ENCODE measurements at places on chromosomes 5 and 9.

- DNase-seq, result peak; percentile 78
Observed at GRCh38 chr5:59813761-59814536, 79.6 kb downstream of the PDE4D start.

DNA sequence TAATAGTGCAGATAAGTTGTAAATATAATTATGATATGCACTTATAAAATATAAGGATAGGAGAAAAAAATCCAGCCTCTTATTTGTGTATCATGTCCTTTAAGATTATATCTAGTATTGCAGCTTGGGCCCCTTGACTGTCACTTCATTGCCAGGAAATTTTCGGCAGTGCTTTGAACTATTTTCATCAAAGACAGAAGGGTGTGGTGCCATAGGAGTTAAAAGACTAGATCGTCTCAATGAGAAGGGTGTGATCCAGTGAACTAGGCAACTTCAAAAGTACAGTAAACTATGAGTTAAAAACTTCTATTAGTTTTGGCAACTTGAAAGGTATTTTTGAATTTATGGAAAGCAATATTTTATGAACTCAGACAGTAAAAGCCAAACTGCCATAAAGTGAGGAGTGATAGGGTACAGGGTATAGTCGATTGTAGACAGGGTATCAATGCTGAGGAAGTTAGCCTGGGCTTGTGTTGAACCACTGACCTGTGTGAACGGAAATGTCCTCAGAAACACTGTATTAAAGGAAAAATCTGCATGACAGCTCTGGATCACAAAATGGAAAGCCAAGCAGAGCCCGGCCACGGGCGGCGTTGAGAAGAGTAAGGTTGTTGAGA lies 48.6 kb upstream of the IZUMO3 start:
- no peak for DNase-seq

DNA sequence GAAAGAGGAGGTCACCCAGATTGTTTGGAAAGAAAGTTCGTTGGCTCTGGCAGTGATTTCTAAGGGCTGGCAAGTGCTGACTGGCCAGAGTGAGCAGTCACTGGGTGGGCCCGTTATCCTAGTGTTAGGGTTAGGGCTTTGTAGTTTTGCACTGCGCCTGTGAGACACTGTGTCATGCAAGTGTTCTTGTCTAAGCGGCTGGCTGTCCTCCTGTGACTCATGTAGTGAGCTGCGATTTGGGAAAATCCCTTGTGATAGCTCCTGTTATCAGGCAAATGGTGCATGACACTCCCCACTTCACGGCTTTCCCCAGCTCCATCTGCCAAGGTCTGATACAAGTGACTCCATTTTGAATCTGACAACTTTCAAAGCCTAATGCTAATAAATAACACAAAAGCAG lies 526.0 kb upstream of the ADAMTS16 start:
- no peak for DNase-seq

GRCh38 chr9:33439731-33440130 lies 7.7 kb downstream of the AQP3 start:
- DNase-seq, result no peak

DNA sequence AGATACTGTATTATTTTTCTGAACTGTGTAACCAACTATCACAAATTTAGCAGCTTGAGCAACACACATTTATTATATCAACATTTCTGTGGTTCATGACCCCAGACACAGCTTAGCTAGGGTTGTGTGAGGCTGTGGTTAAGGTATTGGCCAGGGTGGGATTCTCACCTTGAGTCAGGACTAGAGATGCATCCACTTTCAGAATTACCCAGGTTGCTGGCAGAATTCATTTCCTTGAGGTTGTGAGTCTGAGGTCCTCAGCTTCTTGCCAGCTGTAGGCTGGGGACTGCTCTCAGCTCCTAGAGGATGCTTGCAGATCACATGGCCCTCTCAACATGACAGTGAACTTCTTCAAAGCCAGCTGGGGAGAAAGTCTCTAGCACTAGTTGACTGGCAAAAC lies 122.5 kb upstream of the RASGRF2 start:
- DNase-seq, result no peak

GRCh38 chr9:97763874-97764273 lies 66.7 kb upstream of the XPA start:
- DNase-seq, result no peak

DNA sequence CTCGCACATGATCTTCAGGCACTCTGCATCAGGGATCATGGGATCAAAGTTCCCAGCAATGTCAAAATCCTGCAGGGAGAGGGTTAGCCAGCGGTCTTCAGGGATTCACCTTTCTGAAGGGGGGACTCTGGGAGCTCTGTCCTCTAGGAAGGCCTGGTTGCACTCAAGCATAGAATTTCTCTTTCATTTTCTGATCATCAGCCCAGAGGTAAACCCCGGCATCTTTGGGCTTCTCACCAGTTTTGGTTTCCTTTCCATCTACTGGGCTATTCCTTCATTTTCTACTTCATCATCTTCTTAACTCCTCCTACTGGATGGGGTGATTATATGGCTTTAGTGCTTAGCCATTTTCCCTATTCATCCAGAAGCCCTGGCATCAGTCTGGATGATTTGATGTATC lies 4.6 kb upstream of the DND1 start:
- peak; percentile 2 for DNase-seq

- DNase-seq, result no peak
Observed at GRCh38 chr5:72410688-72411295, 90.6 kb downstream of the PTCD2 start.

- DNase-seq, result no peak
Observed at GRCh38 chr9:38024036-38024681, 44.9 kb downstream of the SHB start.
